ENCODE measurements at places on chromosomes 2 and 18.

DNA sequence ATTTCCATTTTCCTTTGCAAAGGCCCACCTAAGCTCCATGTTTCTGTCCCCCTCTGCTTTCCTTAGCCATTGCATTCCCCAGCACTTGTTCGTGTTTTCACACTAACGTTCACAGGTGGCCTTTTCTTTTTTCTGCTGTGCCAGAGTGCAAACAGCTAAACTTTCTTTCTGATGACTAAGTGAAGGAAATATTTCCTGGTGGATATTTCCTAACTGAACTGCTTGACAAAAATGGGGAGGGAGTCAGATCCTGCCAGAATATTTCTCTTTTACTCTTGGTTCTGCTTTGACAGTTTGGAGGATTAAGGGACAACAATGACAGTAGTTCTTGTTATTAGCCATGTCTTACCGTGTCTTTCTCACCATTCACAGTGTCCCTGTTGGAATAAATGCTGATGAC lies 344.0 kb downstream of the ARHGAP15 start:
- DNase-seq = no peak

DNA sequence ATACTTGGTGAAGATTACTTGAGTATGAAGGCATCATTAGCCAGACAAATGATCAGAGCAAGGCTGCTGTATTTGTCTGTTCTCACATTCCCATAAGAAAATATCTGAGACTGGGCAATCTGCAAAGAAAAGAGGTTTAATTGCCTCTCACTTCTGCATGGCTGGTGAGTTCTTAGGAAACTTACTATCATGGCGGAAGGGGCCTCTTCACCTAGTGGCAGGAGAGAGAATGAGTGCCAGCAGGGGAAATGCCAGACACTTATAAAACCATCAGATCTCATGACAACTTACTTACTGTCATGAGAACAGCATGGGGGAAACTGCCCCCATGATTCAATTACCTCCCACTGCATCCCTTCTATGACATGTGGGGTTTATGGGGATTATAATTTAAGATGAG lies 452.3 kb downstream of the GALR1 start:
- DNase-seq = no peak

DNA sequence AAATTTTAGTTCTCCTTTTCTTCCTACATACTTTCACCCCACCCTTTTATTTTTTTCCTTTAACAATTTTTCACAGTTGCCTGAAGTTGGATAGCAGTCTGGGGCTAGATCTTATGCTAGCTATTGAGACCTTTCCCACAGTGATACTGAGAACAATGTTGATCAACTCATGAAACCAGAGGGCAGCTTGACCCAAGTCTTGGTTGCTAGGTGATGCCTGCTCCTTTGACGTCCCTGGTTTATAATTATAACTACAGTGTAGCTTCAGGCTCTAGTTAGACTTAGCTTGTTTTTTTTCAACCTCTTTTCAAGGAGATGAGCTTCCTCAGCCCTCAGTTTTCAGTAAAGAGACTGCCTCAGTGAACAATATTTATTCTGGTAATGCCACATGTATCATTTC lies 648.5 kb downstream of the IRS1 start:
- DNase-seq = no peak

DNA sequence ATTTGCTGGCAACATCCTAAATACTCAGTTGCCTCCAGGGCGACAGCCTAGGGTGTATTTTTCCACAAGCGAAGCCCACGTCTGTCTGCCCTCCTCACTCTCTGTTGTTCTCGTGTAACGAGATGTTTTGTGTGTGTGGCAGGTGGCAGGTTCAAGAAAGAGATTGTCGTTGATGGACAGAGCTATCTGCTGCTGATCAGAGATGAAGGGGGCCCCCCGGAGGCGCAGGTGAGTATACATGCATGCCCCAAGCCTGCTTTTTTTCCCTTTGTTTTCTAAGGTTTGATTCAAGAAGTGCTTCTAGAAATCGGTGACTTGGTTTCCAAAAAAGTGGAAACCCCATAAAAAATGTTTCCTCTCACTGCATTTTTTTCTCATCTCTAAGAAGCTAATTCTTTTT lies 247.0 kb downstream of the AGAP1 start:
- no peak for DNase-seq

- DNase-seq = no peak
Observed at GRCh38 chr18:29459972-29460371, 1283.0 kb upstream of the CDH2 start.

GRCh38 chr2:102139851-102140250 lies 2.7 kb upstream of the IL1R1 start:
- no peak for DNase-seq

- no peak for DNase-seq
Observed at GRCh38 chr2:101830146-101830545, 132.6 kb downstream of the MAP4K4 start.

GRCh38 chr2:104766683-104767082 lies 87.2 kb upstream of the POU3F3 start:
- DNase-seq = peak; percentile 30

DNA sequence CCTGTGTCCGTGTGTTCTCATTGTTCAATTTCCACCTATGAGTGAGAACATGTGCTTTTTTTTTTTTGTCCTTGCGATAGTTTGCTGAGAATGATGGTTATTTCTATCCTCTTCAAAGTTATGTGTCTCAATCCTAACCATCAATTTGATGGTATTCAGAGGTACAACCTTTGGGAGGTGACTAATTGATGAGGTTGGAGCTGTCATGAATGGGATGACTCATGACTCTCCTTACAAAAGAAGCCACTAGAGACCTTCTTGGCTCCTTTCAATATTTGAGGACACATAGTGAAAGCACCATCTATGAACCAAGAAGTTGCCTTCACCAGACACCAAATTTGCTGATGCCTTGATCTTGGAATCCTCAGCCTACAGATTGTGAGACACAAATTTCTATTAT lies 677.1 kb upstream of the DDX18 start:
- DNase-seq = no peak

- DNase-seq = no peak
Observed at GRCh38 chr2:149330127-149331022, at the start of gene LYPD6. LYPD6 (plus strand) TSS chr2:149330587; CDS start chr2:149437709, 107,122 bp downstream.

DNA sequence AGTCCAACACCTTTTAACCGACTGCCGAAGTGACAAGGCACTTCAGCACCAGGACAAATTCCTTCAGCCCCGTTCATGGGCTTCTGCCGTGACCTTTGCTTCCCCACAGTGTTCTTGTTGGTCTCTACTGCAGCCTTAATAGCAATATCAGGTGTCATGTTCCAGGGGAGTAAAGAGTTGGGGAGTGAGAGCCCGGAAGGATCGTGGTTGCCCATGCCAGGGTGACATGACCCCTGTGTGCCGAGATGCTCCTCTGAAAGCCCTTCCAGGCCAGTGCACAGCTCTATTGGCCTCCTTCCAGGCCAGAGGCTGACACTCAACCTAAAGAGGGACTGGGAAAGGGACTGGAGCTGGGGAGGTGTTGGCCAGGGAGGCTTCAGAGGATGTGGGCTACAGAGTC lies 279.2 kb downstream of the CYRIA start:
- DNase-seq = no peak

GRCh38 chr2:238255636-238256035 lies 15.8 kb upstream of the HES6 start:
- DNase-seq = no peak

DNA sequence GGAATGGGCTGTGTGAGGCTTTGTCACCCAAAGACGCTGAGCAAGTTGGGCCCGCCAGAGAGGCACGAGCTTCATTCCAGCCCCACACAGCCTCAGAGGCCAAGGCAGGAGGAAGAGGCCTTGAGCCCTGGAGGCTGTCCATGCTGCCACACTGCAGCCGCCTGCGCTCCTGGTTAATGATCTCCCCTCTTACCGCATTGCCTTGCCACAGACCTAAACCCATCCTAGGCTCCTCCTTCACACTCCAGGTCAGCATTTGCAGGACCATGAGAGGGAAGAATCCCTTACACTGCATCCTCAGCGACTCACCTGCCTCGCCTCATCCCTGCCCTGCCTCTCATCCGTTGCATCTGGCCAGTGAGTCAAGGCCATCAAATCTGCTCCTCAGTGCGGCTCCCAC lies 24.6 kb downstream of the KIF3C start:
- DNase-seq = no peak

GRCh38 chr2:33272001-33272400 lies 204.4 kb upstream of the RASGRP3 start:
- no peak for DNase-seq

GRCh38 chr2:13819896-13820295 lies 812.6 kb upstream of the LRATD1 start:
- DNase-seq = no peak

GRCh38 chr2:209984291-209984690 lies 18.1 kb upstream of the RPE start:
- DNase-seq = no peak

DNA sequence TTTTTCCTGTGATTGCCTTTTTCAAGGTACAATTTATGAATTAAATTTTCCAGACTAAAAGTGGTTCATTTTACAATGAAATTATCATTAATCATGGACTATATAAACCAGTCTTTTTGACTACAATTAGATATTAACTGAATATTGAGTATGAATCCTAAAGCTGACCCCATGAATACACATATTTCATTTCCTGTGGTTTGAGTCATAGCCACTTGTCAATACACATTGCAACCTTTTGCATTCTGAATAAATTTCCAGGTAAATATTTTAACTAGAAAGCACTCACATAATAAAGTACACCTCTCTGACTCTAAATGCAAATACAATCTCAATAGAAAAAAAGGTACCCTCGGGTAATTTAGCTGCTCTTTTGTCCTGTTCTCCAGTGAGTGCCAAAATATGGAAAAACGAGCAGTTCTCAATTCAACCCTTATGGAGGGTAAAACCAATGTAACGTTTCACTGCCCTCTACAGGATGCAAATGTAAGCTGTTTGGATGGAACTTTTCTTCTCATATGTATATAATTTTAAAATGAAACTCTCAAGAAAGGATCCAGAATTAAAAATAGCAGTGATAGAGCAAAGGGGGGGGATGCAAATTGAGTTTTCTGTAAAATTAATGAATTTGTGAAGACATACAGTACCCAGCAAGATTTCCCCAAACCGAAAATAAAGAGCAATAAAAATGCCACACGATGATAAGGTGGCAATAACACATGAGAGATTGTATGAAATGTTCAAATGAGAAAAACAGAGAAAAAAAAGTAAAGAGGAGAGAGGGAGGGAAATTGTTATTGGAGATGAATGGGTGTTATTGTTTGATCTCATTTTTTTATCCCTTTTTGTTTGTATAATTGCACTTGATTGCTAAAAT lies 1795.7 kb upstream of the PIK3C3 start:
- DNase-seq = no peak

GRCh38 chr18:49560624-49561288 lies 1.1 kb upstream of the LIPG start:
- no peak for DNase-seq

DNA sequence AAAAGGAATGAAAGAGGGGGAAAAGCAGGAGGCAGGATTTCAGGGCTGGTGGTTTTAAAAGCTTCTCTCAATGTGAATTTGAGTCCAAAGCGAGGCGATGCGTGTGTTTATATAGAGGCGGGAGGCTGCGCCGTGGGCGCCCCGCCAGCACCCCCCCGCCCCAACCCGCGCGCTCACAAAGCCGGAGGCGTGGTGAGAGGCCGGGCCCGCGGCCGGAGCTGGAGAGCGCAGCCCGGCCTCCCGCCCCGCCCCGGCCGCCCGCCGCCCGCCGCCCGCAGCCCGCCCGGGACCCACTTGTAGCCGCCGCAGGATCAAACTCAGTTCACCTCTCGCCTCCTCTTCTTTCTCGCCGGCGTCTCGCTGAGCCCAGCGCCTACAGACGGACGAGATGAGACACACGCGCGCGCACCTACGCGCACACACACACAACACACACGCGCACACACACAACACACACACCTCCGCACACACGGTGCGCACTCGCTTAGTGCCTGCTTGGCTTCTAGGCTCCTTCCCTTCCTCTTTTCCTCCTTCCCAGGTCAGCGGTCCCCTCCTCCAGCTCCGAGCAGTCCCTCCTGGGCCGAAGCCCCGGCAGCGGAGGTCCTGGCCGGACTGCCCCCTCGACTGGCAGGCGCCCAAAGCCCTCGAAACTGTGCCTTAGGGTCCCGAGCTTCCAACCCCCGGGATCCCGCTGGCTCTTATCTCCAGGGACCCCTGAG lies 1.3 kb upstream of the CYP26B1 start:
- DNase-seq = no peak

DNA sequence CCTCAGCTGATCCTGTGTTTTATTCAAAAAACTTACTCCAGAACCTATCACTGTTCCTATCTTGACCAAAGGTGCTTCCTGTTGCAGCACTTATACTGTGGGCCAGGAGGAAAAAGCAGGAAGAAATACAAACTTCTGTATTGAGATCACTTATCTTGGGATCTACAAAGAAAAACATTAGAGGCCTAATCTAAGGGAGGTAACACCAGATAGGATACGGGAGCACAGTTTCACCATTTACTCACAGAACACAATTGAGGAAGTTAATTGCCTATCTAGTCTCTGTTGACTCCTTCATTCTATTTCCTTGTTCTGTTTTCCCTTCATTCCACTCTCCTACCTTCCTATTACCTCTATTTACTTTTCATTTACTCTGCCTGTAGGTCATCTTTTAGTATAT lies 287.2 kb upstream of the LINC00305 start:
- no peak for DNase-seq

DNA sequence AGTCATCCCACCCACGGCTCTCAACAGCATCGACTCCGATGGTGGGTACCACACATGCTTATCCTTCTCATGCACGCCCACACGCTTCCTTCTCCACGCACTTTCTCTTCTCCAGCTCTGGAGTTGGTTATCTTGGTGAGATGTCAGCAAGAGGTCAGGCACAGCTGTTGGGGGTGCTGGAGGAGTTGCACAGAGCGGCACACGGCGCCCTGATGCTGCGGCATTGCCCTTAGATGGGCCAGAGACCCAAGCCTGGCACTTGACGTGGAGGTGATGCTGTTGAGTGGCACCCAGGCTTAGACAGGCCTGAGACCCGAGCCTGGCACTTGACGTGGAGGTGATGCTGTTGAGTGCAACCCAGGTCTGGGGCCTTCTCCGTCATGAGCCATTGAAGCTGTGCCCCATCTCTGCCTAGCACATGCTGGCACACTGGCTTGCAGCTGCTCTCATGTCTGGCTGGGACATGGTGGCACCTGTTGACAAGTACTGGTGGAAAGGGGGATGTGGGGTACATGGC lies 83.2 kb downstream of the DGKD start:
- DNase-seq = no peak

DNA sequence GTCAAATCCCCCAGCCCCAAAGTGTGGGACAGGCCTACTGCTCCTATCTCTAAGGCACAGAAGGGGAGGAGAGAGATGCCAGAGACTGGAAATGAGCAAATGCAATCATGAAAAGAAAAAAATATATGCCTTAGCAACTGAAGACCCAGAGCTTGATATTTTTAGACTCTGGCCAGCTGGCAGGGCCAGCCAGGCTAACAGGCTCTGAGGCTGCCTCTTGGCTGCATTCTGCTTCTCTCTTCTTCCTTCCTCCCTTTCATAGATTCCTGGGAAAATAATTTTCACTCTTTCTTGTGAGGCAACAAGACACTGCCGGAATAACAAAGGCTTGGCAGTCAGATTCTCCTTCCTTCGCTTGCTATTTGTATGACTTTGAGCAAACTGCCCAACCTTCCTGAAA lies 209.1 kb downstream of the RAD51AP2 start:
- no peak for DNase-seq

- DNase-seq = no peak
Observed at GRCh38 chr2:188767176-188767575, 207.0 kb upstream of the COL3A1 start.

GRCh38 chr2:106068451-106068850 lies 125.7 kb downstream of the UXS1 start:
- DNase-seq = no peak

GRCh38 chr2:232683368-232683767 lies 13.8 kb upstream of the GIGYF2 start:
- DNase-seq = no peak

- DNase-seq = no peak
Observed at GRCh38 chr2:130826821-130827501, 9.8 kb upstream of the ARHGEF4 start.

GRCh38 chr2:26465981-26466471 lies 11.9 kb downstream of the OTOF start:
- DNase-seq = no peak
